ENCODE measurements at places on chromosomes 4 and X.

- no peak for DNase-seq
These were observed 55.7 kb downstream of the CD38 start for GRCh38 chr4:15833801-15834200.

DNA sequence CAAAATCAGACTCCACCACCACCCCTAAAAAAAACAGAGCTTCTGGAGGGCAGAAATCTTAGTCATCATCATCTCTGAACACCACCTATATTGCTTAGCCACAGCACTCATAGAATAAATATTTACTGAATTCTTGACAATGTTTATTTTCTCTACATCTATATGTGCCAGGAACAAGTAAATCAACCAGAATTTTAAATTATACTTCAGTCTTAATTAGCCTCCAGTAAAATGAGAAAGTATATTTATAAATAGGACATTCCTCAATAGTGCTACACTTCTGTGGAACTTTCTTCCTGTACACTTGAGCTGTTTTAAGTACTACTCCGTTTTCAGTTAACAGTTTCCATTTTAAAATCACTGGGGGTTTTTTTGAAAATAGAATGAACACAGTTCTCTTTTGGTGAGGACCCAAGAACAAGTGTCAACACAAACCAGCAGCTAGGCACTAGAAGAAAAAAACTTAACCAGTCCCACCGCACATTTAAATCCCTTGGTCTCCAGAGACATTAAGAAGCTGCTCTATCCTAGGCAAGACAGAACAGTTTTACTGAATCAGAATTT is 25.5 kb downstream of the SMIM14 start:
- no peak for DNase-seq

DNA sequence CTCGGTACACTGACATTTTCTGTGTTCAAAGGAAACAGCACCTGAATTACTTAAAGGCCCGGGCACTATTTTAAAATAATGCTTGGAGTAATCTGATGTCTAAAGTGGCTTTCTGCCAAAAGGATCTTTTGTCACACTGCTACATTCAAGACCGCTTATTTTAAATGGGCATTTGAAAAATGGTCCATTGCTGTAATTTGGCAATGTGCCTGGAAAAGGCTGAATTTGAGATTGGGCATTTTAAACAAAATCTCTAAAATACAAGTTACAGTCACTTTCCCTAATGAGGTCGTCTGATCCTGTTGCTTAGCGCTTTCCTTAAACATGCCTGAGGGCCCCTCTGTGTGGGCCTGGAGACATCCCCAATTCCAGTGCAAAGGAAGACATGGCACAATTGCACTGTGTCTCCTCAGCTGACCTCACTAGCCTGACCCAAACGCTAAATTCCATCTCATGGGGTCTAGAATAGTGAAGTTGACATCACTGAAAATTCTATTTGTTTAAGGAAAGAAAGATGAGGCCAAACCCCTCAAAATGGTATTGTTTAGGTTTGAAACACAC is 214.2 kb downstream of the GPC3 start:
- no peak for DNase-seq

- DNase-seq, result no peak
These were observed 237.3 kb downstream of the NR3C2 start for GRCh38 chr4:148204892-148205291.

GRCh38 chr4:113314426-113314825 is 265.0 kb downstream of the ANK2 start:
- no peak for DNase-seq

GRCh38 chrX:108217876-108218275 is 126.3 kb downstream of the ATG4A start:
- no peak for DNase-seq

DNA sequence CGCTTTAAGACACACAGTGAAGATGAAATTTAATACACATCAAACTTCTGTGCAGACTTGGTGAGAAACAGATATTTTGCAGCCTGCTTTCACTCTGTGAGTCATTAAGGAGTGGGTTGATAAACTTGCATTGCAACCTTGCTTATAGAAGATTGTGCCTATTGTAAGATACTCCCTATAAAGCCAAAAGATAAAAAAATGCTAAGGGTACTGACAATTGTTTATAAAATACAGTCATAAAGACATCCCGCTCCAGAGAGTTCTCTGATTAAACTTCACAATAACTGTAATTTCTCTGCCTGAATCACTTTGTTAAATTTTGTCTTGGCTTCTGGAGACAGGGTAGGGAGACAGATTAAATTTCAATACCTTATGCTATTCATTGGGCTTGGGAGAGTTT is 49.1 kb downstream of the GALNT7 start:
- DNase-seq, result no peak

GRCh38 chrX:104135677-104136076 is 21.1 kb downstream of the SLC25A53 start:
- no peak for DNase-seq
